ENCODE measurements at places on chromosomes 6 and 20.

- DNase-seq, result no peak
These were observed 233.6 kb downstream of the KCNQ5 start for GRCh38 chr6:72855471-72855870.

- no peak for DNase-seq
These were observed 65.7 kb downstream of the PSMG4 start for GRCh38 chr6:3324262-3324942.

DNA sequence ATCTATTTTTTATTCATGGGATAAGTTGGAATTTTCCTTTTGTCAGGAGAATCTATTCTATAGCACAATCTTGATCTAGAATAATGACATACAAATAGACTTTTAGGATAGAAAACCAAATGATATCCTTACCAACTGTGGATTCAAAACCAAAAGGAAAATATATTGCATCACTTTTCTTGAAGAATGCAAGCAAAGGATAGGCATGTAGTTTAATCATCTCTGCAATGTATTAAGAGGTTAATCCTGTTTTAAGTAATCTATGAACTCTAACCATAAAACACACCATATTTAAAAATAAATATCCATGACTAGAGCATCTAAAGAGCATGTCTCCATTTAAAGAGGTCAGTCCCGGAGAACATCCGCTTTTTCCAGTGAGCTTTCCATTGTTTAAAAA, 106.7 kb upstream of the CNKSR3 start:
- no peak for DNase-seq

GRCh38 chr6:64258752-64259151, 623.1 kb downstream of the PHF3 start:
- no peak for DNase-seq

GRCh38 chr20:11117808-11118528, 444.2 kb upstream of the JAG1 start:
- no peak for DNase-seq

DNA sequence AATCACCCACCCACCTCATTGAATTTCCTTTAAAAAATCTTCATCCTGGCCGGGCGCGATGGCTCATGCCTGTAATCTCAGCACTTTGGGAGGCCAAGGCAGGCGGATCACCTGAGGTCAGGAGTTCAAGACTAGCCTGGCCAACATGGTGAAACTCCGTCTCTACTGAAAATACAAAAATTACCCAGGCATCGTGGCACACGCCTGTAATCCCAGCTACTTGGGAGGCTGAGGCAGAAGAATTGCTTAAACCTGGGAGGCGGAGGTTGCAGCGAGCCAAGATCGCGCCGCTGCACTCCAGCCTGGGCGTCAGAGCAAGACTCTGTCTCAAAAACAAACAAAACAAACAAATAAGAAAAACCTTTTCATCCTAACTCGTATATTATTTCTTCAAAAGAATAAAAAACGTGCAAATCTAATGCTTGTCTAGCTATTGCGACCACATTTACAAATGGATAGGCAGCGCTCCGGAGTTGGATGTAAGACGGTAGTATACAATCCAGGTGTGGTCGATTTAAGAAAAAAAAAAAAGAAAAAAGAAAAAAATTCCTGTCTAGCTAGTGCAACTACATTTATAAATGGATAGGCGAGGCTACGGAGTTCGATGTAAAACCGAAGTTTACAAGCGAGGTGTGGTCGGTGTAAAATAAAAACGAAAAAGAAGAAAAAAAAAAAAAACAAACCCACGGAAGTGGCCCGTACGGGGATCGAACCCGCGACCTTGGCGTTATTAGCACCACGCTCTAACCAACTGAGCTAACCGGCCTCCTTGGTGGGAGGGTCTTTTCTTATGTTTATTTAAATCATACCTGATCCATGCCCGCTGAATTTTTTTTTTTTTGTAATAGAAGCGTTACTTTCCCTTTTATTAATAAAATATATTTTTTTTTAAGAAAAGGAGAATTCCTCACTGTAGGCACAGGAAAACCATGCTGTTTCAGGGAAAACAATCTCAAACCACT, 70.7 kb upstream of the PRSS16 start:
- DNase-seq, result no peak

- no peak for DNase-seq
These were observed 195.0 kb downstream of the CD83 start for GRCh38 chr6:14312587-14312986.

- DNase-seq, result no peak
These were observed 2.1 kb downstream of the NQO2 start for GRCh38 chr6:3001773-3002293.

- no peak for DNase-seq
These were observed 31.7 kb upstream of the GNRH2 start for GRCh38 chr20:3011752-3012151.

GRCh38 chr20:58469616-58470015, 45.6 kb downstream of the APCDD1L start:
- DNase-seq, result no peak

- no peak for DNase-seq
These were observed 3.3 kb upstream of the TREML4 start for GRCh38 chr6:41224800-41225199.

- DNase-seq, result no peak
These were observed 514 bp downstream of the STMND1 start for GRCh38 chr6:17102258-17102870.

GRCh38 chr6:24925661-24926060, 10.1 kb downstream of the RIPOR2 start:
- no peak for DNase-seq

DNA sequence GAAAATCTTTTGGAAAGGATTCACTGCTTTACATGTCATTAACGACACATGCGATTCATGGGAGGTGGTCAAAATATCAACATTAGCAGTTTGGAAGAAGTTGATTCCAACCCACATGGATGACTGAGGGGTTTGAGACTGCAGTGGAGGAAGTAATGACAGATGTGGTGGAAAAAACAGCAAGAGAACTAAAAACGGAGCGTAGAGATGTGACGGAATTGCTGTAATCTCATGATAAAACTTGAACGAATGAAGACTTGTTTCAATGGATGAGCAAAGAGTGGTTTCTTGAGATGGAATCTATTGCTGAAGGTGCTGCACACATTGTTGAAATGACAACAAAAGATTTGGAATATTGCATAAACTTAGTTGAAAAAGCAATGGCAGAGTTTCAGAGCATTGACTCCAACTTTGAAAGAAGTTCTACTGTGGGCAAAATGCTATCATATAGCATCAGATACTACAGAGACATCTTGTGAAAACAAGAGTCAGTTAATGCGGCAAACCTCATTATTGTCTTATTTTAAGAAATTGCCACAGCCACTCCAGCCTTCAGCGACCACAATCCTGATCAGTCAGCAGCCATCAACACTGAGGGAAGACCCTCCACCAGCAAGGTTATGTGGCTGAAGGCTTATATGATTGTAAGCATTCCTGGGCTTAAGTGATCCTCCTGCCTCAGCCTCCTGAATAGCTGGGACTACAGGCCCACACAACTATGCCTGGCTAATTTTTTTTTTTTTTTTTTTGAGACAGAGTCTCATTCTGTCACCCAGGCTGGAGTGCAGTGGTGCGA, 19.2 kb downstream of the SRSF3 start:
- no peak for DNase-seq

DNA sequence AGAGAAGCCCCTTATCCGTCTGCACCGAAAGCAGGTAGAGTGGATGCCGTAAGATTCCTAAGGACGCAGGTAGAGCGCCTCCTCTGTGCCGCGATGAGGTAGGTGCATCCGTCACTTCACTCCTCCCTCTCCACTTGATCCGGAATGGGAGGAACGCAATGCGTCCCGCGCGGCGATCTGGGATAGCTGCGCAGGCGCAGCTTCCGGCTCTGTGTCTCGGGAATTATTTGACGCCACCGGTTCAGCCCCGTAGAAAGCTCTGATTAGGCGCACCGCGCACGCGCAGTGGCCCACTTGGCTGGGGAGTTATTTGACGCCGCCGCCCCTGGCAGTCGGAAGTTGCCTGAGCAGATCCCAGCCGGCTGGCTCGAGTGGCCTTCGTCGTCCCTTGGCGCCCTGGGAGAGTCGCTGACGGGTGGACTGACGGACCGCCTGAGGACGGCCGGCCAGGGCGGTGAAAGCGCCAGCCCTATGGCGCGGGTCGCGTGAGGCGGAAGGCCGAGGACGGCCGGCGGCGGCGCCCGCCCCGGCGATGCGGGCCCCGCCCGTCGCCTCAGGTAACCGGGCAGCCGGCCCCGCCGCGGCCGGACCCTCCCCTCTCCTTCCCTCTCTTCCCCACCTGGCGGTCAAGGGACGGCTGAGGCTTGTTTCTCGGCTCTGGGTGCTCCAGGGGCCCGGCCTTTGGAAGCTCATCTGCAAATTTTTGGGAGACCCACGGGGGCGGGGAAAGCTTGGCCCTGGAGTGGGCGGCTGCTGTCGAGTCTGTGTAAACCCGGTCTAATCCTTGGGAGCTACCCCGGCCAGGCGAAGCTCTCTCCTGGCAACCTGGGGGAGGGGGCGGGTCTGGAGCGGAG, at the start of gene RALGAPB:
Gene RALGAPB, plus strand, starts transcription at position 331 of the 854 bp plus-strand sequence. CDS start 15,590 bp downstream, outside the sequence.
- DNase-seq, result peak; percentile 84

GRCh38 chr6:43981363-43981990, 145.8 kb downstream of the MRPL14 start:
- no peak for DNase-seq

- DNase-seq, result no peak
These were observed 157.9 kb downstream of the LY86 start for GRCh38 chr6:6746333-6746969.

DNA sequence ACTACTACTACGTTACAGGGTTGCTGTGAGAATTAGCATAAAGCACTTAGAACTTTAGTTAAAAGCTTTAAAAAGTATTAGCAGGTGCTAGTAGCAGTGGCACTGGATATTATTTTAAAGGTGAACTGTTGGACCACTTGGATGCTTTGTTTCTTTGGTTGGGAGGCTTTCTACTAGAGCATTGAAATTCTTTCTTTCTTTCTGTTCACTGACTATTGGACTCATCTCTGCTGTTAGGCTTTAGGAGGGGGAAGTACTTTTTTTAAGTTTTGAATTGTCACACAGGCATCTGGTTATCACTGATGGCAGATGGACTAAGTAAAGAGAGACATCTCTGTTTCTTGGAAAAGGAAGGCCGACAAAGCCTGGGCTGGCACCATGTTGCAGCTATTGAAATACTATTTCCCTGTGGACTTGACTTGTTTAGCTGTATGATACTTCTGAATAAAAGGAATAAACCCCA, 4.8 kb downstream of the TBPL1 start:
- no peak for DNase-seq

- DNase-seq, result no peak
These were observed 43.2 kb downstream of the RANBP9 start for GRCh38 chr6:13668291-13668928.

DNA sequence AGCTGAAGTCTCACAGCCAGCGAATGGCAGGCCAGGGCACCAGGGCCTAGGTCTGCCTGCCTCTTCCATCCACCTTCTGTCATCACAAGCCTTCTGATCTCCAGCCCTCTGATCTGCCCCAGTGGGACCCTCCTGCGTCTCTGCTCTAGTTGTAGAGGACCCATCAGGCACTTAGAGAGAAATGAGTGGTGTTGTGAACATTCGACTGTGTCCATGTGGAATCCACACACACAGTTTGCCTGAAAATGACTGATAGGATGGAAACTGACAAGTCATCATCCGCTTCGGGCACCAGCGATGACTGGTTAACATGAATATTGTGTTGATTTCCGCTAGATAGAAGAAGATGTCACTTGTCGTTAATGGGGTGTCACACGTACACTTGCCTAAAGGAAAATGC, 221.0 kb downstream of the PTPRT start:
- DNase-seq, result no peak

GRCh38 chr6:144417681-144418080, 132.5 kb downstream of the UTRN start:
- DNase-seq, result no peak

- no peak for DNase-seq
These were observed 28.0 kb upstream of the TULP4 start for GRCh38 chr6:158284007-158284875.

DNA sequence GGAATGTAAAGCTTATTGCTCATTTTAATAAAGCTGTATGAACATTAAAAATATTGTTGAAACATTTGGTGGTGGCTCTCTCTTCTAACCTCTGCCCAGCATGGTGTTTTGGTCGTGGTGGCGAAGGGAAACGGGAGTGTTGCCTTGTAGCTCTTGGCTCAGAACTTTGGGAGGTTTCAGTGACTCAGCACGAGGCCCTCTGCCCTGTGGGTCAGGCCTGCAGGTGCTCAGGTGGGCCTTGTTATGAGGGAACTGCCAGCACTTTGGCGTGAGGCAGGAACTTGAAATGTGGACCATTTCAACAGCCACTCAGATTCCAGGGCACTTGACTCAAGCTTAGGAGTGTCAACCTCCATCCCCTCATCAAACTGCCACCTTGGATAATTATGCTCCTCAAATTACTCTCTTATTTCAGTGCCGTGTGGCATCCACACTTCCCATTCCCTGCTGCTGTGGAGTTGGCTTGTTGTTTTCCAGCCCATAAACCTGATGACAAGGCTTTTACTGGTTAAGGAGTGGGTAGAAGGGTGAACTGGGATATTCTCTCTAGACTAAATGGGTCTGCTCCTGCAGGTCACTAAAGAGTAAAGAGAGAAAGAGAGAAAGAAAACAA, 36.3 kb downstream of the PRDM1 start:
- DNase-seq, result peak; percentile 37

DNA sequence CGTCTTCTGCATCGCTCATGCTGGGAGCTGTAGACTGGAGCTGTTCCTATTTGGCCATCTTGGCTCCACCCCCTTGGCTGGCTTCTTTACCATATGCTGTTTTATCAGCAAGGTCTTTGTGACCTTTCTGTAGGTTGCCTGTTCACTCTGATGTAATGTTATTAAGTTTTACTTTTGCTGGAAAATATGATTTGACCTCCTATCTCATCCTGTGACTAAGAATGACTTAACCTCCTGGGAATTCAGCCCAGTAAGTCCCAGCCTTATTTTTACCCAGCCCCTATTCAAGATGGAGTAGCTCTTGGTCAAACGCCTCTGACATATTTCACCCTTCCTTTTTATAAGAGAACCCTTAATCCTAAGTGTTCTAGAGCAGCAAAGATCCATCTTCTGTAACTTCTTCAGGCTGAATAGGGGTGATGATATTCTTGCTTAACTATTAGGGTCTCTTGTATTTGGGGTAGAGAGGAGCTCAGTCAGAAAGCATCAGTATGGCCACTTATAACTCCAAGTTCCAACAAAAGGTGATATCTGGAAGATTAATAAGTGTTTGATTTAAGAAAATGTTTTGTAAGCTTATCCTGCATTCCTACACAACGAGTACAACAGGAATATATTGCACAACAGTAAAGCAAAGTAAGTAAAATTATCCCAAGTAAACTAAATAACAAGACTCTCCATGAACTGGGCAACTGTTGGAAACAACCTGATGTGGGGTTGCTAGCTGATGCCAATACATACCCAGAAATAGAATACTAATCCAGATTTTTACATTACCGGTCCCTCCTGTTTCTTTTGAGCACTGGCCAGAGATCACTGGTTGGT, 23.1 kb upstream of the HMGN3 start:
- no peak for DNase-seq

- no peak for DNase-seq
These were observed 25.0 kb upstream of the C6orf62 start for GRCh38 chr6:24743944-24744335.

- no peak for DNase-seq
These were observed 189.2 kb downstream of the ASCC3 start for GRCh38 chr6:100691972-100692371.

GRCh38 chr20:47887477-47888080, 102.3 kb upstream of the SULF2 start:
- no peak for DNase-seq
